Activated CD8-positive, alpha-beta memory T cell treated with anti-CD3 and anti-CD28 coated beads for 1 hour (primary cell): ENCODE measurements at places on chromosomes 11 and 22.
A peak's percentile ranks its signal among the peaks of the same experiment; 100 is the strongest.

GRCh38 chr11:61760946-61761345 is 8.5 kb downstream of the MYRF start:
- DNase-seq, result no peak

GRCh38 chr11:117916956-117917355 is 12.2 kb downstream of the TMPRSS13 start:
- no peak for DNase-seq

DNA sequence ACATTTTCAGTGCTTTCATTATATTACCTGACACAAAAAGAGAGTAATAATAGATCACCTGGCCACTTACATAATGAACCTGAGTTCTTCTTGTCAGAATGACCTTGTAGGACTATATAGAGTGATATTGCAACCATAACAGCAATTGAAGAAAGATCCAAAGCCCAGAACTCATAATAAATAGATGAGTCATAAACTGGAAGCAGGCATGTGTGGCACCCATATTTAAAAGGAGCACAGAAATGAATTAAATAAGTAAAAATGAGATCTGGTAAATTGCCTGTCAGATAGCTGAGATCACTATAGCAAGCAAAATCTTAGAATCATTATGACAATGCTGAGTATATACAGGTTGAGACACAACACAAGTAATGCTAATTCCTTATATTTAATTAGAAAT is 331.8 kb downstream of the AASDHPPT start:
- DNase-seq, result no peak

DNA sequence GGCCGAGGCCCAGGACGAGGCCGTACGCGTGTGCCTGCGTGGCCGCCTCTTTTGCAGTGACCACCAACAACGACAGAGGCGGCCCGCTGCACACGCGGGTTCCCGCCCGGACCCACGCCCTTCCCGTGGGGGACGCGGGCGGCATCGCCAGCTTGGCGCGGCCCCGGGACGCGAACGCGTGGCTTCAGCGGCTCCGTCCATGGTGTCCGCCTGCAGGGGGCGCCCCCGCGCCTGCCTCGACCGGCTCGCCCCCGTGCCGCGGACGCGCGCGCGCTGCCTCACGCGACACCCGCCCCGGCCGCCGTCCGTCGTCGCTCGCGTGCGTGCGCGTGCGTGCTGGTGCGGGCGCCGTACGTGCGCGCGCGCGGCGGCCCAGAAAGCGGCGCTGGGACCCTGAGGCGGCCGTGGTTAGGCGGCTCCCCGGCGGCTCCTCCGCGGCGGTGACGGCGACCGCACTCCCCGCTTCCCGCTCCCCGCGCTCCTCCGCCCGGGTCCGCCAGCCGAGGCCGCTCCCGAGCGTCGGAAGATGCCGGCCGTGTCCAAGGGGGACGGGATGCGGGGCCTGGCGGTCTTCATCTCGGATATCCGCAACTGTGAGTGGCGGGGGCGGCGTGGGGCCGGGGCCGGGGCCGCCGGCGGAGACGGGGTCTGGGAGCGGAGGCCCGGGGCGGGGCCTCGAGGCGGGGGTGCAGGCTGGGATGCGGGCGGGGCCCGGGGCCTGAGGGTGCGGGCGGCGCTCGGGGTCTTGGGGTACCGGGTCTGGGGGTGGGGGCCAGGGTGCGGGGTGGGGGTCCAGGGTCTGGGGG is at the start of gene AP2A2:
Gene AP2A2 (plus strand): TSS at position 375 of the 806 bp plus-strand sequence. CDS start 152 bp downstream, at position 527.
- DNase-seq, result peak; percentile 64

DNA sequence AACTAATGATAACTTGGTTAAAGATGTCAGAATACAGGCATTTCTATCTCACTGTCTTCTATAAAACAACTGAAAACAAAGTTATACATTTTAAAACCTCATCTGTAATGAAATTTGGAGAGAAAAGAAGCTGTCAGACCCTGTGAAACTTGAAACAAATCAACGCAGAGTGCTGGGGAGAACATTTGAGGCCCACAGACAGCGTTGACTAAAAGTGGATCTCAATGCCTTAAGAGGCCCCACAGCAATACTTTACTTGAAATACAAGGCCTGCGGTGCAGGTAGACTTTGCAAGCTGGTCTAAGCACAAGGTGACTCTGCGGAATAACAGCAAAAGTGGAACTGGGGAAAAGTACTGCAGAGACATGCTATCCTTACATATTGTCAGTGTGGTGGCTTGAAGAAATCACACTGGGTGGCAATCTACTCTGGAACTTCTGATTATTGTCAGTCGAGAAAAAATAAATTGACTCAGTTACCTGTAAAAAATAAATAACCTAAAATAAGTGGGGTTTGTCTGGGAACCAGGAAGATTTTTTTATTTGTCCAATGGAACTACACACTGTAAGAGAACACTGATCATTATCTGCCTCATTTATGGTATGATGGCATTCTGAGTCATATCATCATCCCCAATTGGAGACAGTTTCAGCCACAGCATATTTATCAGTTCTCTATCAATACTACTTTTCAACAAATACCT is 138.9 kb downstream of the LUZP2 start:
- no peak for DNase-seq

DNA sequence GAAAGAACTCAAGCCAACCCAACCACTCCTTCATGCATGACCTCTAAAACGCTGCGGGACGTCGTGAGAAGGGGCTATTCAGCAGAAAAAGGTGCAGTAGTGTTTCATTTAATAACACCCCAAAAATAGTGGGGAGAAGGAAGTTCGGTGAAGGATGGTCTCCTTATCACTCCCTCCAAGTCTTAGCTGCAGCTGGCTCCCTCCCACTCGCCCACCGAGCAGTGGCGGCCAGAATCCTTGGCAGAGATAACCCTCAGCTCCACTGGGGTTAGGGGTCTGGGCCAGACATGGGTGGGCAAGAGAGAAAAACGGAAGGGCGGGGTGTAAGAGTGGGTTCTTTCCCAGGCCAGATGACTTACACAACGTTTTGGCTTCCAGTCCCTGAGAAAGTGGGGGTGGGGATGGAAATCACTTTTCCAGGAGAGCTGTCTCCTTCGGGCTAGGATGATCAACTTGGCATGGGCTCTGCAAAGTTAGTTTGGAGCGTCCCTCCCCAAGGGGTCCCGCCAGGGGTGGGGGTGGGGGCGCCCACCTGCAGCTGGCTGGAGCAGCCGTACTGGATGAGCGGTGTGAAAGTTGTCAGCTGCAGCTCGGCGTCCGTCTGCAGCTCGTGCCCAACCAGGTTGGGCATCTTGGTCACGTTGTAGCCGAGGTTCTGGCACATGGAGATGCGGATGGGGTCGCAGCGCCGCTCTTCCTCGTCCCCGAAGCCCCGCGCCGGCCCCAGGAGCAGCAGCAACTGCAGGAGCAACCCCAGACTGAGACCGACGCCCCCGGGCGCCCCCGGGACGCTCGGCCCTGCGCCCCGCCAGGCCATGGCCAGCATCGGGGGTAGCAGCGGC is 705 bp downstream of the FZD4 start:
- DNase-seq, result no peak
